Endothelial cell (in vitro differentiated cells): ENCODE measurements at places on chromosomes 1 and 21. TPM values are rescaled to one million over a fixed set of nuclear protein-coding genes. Genes with fewer than 3 reads are reported as not detected.

Gene PRR9
- not detected for total RNA-seq

Gene HES3
- not detected for total RNA-seq

Gene CD48
- not detected for total RNA-seq

Gene LCE3C
- not detected for total RNA-seq

Gene FCGR3A
- 4.0 TPM for total RNA-seq

Gene NEXN
- 2.4 TPM for total RNA-seq

Gene C1QA
- not detected for total RNA-seq

Gene ADORA3
- 0.13 TPM for total RNA-seq

DNA sequence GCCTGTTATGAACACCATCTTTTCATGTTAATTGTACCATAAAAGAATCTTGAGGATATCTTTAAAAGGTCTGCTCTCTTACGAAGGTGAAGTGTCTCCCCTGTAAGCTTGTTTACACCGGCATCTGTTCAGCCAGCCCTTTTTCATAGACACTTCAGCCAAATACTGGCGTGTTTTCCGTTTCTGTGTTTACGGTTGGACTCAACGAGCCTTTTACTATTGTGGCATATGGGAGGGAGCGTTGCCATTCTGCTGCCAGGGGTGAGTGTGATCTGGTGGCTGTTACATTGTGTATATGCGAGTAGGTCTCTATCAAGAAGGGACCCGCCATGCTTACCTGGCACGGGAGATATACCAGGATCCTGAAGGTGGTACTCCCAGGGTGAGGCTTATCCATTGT lies 433.8 kb downstream of the CAMTA1 start:
- DNase-seq: no peak
- no peak overlapping the region for H3K27ac ChIP-seq
- no peak overlapping the region for H3K4me3 ChIP-seq
- H3K36me3 ChIP-seq: no peaks in the 10 kb centered on the region
- peaks cover 1% of the 10 kb centered on the region for H3K27me3 ChIP-seq
- H3K4me1 ChIP-seq: no peaks in the 10 kb centered on the region

DNA sequence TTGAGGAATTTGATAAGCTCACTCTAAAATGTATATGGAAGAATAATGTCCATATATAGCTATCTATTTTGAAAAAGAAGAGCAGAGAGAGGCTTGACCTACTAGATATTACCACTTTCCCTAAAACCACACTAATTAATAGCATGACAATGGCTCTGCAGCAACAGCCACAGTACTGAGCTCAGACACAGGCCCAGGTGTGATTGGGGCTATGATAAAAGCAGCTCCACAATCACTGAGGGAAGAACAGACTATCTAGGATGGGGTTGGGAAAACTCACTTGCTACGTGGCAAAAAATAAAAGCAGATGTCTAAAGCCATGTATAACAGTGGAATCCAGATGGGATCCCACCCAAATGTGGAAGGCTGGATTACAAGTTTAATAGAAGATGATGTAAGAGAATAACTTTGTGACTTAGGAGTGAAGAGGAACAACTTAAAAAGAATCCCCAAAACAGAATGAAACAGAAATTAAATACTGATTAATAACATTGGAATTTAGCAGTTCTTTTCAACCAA lies 80.8 kb upstream of the RAB4A start:
- no peaks in the 10 kb centered on the region for H3K36me3 ChIP-seq
- no peaks in the 10 kb centered on the region for H3K27me3 ChIP-seq
- no peak overlapping the region for H3K27ac ChIP-seq
- DNase-seq: no peak

DNA sequence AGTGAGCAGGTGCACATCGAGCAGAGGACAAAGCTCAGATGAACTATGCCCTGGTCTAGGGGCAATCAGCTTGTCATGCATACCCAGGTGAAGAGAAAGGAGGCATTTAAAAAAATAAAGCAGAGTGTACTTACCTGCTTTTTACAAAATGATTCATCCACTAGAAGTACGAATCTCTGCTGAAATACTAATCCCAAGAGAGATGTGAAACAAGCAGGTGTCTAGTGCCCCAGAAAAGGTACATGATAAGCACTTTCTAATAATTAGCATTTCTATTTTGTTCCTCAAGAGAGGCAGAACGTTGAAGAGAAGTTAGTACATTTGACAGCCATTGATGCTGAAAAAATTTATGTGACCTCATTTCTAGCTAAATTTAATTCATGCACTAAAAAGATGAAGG lies 31.1 kb downstream of the CHODL start:
- H3K27ac ChIP-seq: no peak overlapping the region
- no peak overlapping the region for H3K4me3 ChIP-seq
- no peak for DNase-seq
- no peaks in the 10 kb centered on the region for H3K4me1 ChIP-seq
- no peaks in the 10 kb centered on the region for H3K27me3 ChIP-seq

DNA sequence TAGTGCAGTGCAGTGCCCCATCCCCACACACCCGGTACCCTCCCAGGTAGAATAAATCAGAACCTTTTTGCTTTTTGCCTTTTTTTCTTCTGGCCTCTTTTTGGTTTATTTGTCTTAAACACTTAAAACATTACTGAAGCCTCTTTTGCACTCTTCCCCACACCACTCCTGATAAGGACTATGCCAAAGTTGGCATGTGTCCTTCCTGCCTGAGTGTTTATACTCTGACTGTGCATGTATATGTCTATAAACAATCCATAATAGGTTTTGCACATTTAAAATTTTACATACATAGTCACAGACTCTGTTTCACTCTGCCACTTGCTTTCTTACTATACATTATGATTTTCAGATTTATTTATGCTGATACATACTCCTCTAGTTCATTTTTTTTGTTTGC lies 59.6 kb downstream of the BEND5 start:
- no peak overlapping the region for H3K27ac ChIP-seq
- no peaks in the 10 kb centered on the region for H3K36me3 ChIP-seq
- H3K4me1 ChIP-seq: peaks cover 10% of the 10 kb centered on the region
- H3K27me3 ChIP-seq: peaks cover 4% of the 10 kb centered on the region

DNA sequence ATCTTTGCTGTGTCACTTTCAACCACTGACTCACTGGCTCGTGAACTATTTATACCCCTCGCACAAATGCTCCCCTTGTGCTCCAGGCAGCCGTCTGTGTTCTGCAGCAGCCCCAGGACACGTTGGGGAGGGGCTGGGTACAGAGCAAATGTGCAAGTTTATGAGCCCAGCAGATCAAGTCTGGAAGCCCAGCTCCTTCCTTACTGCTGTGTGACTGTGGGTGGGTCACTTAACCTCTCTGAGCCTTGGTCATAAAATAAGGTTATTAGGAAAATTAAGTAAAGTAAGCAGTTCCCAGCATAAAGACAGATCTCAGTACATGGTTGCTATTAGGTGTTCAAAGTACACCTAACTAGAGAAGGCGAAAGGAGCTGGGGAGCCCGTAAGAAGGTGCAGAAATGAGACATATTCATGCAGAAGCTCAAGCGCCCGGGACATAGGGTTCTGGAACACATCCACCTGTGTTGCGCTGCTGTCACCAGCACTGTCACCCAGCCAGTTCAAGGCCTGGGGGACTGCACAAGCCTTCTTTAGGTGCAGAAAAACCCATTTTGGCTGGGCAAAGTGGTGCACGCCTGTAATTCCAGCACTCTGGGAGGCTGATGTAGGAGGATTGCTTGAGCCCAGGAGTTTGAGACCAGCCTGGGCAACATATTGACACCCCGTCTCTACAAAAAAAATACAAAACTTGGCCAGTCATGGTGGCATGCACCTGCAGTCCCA lies 13.8 kb downstream of the EFHD2 start:
- H3K4me1 ChIP-seq: peaks cover 8% of the 10 kb centered on the region
- no peak for DNase-seq
- H3K4me3 ChIP-seq: no peak overlapping the region
- H3K27me3 ChIP-seq: peaks cover 8% of the 10 kb centered on the region
- no peak overlapping the region for H3K27ac ChIP-seq
- H3K36me3 ChIP-seq: peaks cover 9% of the 10 kb centered on the region

DNA sequence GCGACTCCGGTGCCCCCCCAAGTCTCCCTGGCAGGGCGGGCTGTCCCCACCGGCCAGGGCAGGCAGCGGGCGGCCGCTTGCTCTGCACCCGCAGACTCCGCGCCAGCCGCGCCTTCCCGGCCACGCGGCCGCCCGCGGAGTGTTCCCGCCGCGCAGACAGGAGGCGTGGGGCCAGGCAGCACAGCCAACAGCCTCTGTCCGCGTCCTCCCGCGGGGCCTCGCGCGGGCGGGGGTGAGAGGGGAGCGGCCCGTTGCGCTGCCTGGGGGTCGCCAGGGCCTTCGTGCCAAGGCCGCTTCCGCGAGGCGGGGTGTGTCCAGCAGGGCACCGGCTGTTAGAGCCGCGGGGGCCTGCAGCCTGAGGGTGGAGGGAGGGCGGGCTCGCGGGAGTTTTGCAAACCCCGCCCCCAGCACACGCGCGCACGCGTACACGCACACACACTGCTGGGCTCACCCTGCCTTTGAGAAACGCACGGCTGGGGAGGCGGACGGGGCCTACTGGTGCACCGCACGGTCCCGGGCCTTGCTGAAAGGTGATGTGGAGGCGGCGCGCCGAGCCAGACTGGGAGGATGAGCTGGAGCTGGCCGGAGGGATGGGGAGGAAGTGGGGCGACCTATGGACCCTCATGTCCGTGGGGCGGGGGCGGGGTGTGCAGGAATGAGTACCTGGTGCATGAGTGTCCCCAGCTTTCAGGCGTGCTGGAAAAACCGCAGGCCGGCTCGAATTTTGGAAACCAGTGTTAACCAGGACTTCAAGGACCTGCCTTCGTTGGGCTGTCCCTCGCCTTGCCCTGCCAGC lies 41.5 kb downstream of the KIAA1614 start:
- no peak overlapping the region for H3K4me3 ChIP-seq
- H3K27ac ChIP-seq: no peak overlapping the region
- peaks cover 2% of the 10 kb centered on the region for H3K27me3 ChIP-seq
- H3K4me1 ChIP-seq: no peaks in the 10 kb centered on the region
- peaks cover 36% of the 10 kb centered on the region for H3K36me3 ChIP-seq

- DNase-seq: peak; percentile 28
- no peak overlapping the region for H3K4me3 ChIP-seq
- no peaks in the 10 kb centered on the region for H3K27me3 ChIP-seq
- no peak overlapping the region for H3K27ac ChIP-seq
- no peaks in the 10 kb centered on the region for H3K36me3 ChIP-seq
Observed at GRCh38 chr21:30831194-30831765, 1.7 kb upstream of the KRTAP7-1 start.

DNA sequence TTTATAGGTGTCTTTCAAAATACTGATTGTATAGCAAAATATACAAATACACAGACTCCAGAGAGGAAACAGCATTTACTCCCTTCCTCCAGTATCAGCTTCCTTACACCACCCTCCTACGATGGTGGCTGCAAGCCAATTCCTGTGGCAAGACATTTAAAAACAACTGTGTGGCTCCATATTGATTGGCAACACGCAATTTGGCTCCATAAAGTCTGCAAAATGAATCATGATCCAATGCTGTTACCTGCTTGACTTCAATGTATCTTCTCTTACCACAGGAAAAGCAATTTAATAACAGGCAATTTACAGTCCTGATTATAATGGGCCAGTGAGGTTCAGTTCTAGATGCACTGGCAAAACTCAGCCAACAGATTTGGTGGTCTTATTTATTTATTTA lies 19.7 kb upstream of the ATP6V1G3 start:
- peaks cover 2% of the 10 kb centered on the region for H3K27me3 ChIP-seq
- no peak overlapping the region for H3K27ac ChIP-seq
- no peaks in the 10 kb centered on the region for H3K36me3 ChIP-seq

DNA sequence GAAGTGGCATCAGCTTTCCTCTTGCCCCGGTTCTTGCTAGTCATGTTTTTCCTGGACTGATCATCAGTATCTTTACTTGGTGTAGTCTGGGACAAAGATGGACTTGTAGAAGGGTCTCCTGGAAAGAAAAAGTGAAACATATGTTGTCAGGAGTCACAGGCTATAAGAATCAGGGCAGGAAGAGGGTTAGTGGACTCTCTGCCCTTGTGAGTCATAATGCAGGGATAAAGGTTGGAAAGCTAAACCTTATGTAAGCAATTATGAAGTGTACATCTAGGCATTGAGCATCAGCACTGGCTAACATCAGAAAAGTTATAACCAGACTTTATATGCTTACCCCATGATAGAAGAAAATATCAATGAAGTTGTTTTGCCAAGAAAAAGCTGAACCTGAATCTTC lies 51.2 kb downstream of the XKR8 start:
- DNase-seq: no peak
- no peak overlapping the region for H3K4me3 ChIP-seq
- peaks cover 4% of the 10 kb centered on the region for H3K27me3 ChIP-seq
- H3K36me3 ChIP-seq: peaks cover 4% of the 10 kb centered on the region

GRCh38 chr1:27520651-27521050 lies 30.7 kb upstream of the WASF2 start:
- H3K4me3 ChIP-seq: no peak overlapping the region
- H3K27me3 ChIP-seq: peaks cover 15% of the 10 kb centered on the region
- no peak for DNase-seq
- H3K4me1 ChIP-seq: peaks cover 49% of the 10 kb centered on the region

GRCh38 chr1:90783181-90783580 lies 66.1 kb upstream of the BARHL2 start:
- no peaks in the 10 kb centered on the region for H3K36me3 ChIP-seq
- H3K4me1 ChIP-seq: no peaks in the 10 kb centered on the region
- H3K27ac ChIP-seq: no peak overlapping the region
- H3K4me3 ChIP-seq: no peak overlapping the region
- DNase-seq: no peak
- H3K27me3 ChIP-seq: no peaks in the 10 kb centered on the region
